ENCODE measurements at places on chromosomes 1 and 21. TPM values are rescaled to one million over a fixed set of nuclear protein-coding genes. Genes with fewer than 3 reads are reported as not detected.

Gene NMNAT2
- polyA plus RNA-seq, result 3.4 TPM

Gene C1orf185
- polyA plus RNA-seq, result not detected

GRCh38 chr1:19635646-19636045, 8.5 kb upstream of the NBL1 start:
- no peak for DNase-seq

GRCh38 chr1:197775282-197776262, at the start of gene DENND1B:
Gene DENND1B (minus strand): TSS chr1:197775480. CDS start chr1:197775155, 325 bp downstream.
- DNase-seq, result no peak

DNA sequence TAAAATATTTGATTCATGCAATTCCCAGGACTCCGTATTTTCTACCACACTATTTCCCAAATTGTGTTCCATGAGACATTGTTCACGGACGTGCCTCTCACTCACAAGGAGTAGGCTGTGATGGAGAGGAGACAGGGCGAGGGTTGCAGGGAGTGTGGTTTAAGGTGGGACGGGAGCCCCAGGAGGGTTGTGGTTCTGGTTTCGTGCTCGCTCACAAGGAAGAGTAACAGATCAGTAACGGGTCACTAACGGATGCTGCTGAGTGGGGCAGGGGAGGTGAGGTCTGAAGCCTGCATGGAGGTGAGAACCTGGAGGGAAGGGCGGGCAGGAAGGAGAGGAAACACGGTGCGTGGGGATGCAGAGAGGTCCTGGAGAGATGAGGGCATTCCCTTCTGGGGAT, 28.8 kb downstream of the TFF3 start:
- DNase-seq, result no peak

All from right renal cortex interstitium (tissue), 3 donors.